ENCODE measurements at places on chromosomes 7 and 10. TPM values are rescaled to one million over a fixed set of nuclear protein-coding genes. Genes with fewer than 3 reads are reported as not detected.

DNA sequence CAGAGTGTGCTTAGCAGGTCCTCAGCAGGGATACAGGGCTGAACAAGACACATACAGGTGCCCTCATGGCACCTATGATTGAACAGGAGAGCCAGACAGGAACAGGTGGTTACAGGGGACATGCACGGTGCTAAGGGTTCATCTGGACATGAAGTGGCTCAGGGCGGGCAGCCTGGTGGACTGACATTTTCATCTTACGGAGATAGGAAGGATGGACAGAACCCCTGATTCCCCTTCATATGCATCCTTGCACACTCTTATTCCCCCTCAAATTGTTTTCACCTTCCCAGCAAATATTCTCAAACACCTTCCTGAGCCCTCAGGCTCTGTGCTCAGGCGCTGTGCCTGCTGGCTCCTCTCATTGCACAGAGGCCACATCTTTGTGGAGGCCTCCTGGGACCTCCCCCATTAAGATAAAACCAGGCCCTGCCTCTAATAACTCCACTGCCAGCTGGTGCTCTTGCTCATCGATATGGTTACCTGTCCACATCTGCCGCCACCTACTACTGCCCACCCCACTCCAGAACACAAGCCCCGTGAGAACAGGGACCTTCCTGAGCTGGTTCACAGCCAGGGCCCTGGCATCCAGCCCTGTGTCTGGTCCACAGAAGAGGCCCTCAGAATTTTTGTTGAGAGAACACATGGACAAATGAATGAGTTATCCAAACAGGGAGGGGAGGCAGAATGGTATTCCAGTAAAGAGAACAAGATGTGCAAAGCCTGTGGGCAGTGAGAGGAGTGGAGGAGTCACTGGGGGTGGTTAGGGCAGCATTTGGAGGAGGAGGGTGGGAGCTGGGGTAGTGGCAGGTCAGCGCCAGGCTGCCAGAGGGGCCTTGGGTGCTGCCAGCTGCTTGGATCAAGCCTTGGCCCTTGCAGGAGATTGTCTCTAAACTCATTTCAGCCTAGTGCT lies 68.9 kb upstream of the AQP1 start:
- no peak for DNase-seq

DNA sequence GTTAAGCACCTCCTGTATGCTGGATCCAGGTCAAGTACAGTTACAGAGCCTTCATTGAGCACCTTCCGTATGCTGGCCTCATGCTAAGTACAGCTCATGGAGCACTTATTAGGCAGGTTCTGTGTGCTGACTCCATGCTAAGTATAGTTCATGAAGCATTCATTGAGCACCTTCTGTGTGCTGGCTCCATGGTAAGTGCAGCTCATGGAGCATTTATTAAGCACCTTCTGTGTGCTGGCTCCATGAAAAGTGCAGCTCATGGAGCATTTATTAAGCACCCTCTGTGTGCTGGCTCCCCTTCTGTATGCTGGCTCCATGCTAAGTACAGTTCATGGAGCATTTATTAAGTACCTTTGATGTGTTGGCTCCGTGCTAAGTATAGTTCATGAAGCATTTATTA lies 30.5 kb downstream of the MMD2 start:
- no peak for DNase-seq

GRCh38 chr10:82176587-82176986 lies 301.6 kb downstream of the NRG3 start:
- no peak for DNase-seq

Gene TWIST1
- not detected for total RNA-seq

Gene ADRB1
- total RNA-seq, result 0.08 TPM

Measured in CD4-positive, alpha-beta T cell (primary cell).